DMS79 (cell line): ENCODE measurements at places on chromosomes 12 and 14.

DNA sequence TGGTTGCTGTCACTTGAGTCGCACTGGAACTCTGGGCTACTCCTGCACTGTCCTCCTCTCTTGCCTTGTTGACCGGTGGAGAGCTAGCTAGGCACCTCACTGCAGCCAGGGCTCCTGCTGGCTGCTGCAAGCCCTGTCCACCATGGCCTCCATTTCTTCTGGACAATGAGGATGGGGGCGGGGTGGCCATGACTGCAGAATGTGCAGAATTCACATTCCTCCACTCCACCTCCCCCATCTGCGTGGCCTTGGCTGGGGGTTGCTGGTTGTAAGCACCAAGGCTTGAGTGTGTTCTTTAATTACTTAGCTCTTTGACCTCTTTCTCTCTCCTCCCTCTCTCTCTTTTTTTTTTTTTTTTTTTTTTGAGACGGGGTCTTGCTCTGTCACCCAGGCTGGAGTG lies 248.5 kb downstream of the PCNX1 start:
- no peak for DNase-seq

- no peak for DNase-seq
Observed at GRCh38 chr12:46459111-46459510, 86.5 kb upstream of the SLC38A2 start.

DNA sequence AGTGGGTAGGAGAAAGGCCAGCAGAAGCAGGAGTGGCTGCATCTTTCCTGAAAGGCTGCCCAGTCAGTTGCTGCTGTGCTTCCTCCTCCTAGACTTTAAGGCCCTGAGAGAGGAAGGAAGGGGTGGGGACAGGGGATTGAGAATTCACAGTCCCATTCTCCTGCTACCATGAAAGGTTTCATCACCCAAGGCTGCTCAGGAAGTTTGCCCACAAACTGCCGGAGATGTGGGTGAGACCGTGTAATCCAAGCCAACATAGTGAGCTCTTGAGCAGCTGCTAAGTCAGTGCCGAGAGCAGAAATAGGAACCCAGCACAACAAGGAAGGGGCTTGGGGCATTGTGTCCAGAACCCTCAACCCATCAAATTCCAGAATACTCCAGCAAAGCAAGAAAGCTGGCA lies at the start of gene CTSG:
CTSG (minus strand) TSS at position 69 of the 400 bp plus-strand sequence; CDS start at position 42, 27 bp downstream.
- no peak for DNase-seq

DNA sequence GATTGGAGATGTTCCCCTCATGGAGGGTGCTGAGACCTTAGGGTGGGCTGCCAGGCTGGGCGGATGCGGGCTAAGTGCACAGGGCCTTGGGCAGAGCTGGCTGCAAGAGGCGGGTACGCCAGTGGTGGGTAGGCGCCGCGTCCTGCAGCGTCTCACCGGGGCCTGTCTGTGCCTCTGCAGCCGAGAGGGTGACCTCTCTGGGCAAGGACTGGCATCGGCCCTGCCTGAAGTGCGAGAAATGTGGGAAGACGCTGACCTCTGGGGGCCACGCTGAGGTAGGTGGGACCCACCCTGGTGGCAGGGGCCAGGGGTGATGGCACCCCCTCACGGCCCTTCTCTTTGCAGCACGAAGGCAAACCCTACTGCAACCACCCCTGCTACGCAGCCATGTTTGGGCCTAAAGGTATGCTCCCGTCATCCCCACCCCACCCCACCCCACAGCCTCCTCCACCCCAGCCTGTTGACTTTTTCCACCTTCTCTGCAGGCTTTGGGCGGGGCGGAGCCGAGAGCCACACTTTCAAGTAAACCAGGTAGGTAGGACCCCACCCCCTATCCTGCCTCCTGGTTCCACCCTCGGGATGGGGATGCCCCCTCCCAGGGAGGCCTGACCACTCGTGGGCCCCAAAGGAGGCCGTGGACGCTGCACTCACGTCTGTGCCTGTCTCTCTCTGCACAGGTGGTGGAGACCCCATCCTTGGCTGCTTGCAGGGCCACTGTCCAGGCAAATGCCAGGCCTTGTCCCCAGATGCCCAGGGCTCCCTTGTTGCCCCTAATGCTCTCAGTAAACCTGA lies 1.5 kb downstream of the CRIP1 start:
- DNase-seq: no peak

- peak; percentile 99 for DNase-seq
Observed at GRCh38 chr14:58427281-58428117, at the start of the genes KIAA0586 and TIMM9. Gene KIAA0586 (plus strand): TSS chr14:58427719. CDS start chr14:58428265, 546 bp downstream. Gene TIMM9 (minus strand): TSS chr14:58427531. CDS start chr14:58411945, 15,586 bp downstream.

- no peak for DNase-seq
Observed at GRCh38 chr12:91099341-91099740, 12.0 kb downstream of the LUM start.

DNA sequence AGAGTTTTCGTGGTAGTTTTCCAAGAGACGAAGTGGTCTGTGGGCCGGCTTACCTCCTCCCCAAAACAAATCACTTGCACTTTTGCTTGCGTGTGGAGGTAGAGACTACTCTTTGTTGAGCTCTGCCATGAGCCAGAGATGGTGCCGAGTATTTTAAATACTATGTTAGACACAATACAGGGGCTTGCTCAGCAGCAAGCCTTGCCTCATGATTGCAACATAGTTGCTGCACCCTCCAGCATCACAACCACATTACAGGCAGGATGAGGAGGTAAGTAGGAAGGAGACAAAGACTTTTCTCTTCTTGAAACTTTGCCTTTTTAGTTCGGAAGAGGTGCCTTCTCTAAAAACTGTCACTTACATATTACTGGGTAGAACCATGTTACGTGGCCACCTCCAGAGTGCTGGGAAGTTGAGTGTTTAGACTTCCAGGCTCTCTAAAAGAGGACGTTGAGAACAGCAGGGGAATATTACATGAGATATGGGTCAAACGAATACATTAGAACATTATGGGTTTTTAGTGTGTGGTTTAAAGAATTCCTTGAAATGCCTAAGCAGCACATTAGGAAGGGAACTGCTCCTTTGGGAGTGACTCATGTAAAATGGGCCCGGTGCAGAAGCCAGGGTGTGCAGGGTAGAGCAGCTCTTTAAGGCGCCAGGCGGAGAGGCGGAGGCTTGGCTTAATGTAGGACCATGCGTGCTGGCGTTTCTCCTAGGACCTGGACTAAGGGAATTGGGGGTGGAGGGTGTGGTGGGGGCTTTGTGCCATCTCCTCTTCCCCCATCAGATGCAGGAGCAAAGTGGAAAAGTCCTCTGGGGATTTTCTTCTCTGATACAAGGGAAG lies 110.6 kb upstream of the PRMT8 start:
- no peak for DNase-seq

DNA sequence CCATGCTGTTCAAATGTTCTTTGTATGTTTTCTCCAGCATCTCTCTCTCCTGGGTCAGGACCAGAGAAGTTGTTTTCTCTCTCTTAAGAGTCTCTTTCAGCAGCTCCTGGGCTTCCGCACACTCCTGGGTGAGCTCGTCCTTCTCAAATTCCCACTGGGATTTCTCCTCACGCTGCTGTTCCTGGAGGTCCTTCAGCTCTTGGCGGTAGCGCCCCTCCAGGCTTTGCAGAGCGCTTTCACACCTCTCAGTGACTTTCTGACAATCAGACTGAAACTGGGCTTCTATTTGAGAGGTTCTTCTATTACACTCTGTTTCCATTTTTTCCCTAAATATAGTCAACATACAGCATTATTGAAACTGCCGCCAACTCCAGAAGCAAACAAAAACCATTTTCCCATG lies 72.7 kb downstream of the NIN start:
- no peak for DNase-seq

- no peak for DNase-seq
Observed at GRCh38 chr14:75205591-75205990, 29.2 kb upstream of the TMED10 start.

- DNase-seq: no peak
Observed at GRCh38 chr12:3959799-3960560, 86.8 kb upstream of the PARP11 start.
